ENCODE measurements at places on chromosomes 5 and 9.

DNA sequence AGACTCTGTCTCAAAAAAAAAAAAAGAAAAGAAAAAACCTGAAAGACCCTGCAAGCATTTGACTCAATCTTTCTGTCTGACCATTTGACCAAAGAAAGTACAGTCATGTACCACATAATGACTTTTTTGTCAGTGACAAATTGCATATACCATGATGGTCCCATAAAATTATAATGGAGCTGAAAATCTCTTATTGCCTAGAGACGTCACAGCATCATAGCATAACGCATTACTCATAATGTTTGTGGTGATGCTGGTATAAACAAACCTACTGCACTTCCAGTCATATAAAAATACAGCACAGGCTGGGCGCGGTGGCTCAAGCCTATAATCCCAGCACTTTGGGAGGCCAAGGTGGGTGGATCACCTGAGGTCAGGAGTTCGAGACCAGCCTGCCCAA, 10.5 kb downstream of the ECM2 start:
- no peaks in the 10 kb centered on the region for H3K36me3 ChIP-seq
- DNase-seq: no peak
- no peak overlapping the region for H3K27ac ChIP-seq
- H3K4me3 ChIP-seq: no peak overlapping the region
- H3K4me1 ChIP-seq: no peaks in the 10 kb centered on the region
- no peaks in the 10 kb centered on the region for H3K27me3 ChIP-seq

- DNase-seq: no peak
- H3K27ac ChIP-seq: no peak overlapping the region
- no peaks in the 10 kb centered on the region for H3K4me1 ChIP-seq
- peaks cover 13% of the 10 kb centered on the region for H3K27me3 ChIP-seq
- no peaks in the 10 kb centered on the region for H3K36me3 ChIP-seq
These were observed 98.2 kb downstream of the NDFIP1 start for GRCh38 chr5:142206801-142207200.

DNA sequence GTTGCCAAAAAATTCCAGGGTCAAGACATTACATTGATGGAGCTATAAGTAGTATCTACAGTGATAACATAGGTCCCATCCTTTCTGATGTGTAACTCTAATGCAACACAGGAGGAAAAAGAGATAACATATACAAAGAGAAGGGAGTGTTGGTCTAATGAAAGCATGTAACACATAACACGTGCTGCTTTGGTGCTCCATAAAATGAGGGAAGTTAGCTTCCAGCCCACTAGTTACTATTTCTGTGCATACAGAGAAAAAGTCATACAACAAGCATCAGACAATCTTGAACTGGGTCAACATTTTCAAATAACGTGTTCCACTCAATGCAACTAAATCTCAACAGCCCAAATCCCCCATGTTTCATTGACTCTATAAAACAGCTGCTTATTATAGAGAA, 11.7 kb downstream of the MLLT3 start:
- H3K4me1 ChIP-seq: peaks cover 56% of the 10 kb centered on the region
- no peaks in the 10 kb centered on the region for H3K27me3 ChIP-seq
- no peak for DNase-seq
- no peak overlapping the region for H3K27ac ChIP-seq
- no peak overlapping the region for H3K4me3 ChIP-seq
- peaks cover 12% of the 10 kb centered on the region for H3K36me3 ChIP-seq

GRCh38 chr5:62828742-62829603, 250.4 kb downstream of the LRRC70 start:
- no peaks in the 10 kb centered on the region for H3K27me3 ChIP-seq
- no peak for DNase-seq
- H3K4me3 ChIP-seq: no peak overlapping the region

DNA sequence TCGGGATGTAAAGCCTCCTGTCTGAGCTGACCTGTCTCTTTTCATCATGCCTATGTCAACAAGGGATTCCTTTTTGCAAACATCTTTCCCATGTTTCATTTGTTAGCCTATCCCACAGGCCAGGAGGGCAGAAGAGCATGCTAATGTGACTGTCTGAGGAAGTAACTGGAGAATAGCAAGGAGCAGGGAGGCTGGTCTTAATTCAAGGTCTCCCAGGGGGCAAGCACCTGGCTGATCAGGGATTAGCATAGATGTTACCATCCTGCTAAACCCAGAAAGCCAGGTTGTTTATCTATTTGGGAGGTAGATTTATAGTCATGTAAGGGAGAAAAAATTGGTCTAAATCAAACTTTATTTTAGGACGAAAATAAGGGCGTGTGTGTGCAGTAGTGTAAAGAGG, 36.7 kb upstream of the MAP1B start:
- no peaks in the 10 kb centered on the region for H3K4me1 ChIP-seq
- DNase-seq: no peak
- no peaks in the 10 kb centered on the region for H3K36me3 ChIP-seq
- no peaks in the 10 kb centered on the region for H3K27me3 ChIP-seq
- H3K4me3 ChIP-seq: no peak overlapping the region

GRCh38 chr5:134046801-134047686, 42.3 kb upstream of the VDAC1 start:
- peaks cover 11% of the 10 kb centered on the region for H3K27me3 ChIP-seq
- H3K27ac ChIP-seq: no peak overlapping the region
- DNase-seq: no peak
- H3K36me3 ChIP-seq: no peaks in the 10 kb centered on the region
- H3K4me3 ChIP-seq: no peak overlapping the region

DNA sequence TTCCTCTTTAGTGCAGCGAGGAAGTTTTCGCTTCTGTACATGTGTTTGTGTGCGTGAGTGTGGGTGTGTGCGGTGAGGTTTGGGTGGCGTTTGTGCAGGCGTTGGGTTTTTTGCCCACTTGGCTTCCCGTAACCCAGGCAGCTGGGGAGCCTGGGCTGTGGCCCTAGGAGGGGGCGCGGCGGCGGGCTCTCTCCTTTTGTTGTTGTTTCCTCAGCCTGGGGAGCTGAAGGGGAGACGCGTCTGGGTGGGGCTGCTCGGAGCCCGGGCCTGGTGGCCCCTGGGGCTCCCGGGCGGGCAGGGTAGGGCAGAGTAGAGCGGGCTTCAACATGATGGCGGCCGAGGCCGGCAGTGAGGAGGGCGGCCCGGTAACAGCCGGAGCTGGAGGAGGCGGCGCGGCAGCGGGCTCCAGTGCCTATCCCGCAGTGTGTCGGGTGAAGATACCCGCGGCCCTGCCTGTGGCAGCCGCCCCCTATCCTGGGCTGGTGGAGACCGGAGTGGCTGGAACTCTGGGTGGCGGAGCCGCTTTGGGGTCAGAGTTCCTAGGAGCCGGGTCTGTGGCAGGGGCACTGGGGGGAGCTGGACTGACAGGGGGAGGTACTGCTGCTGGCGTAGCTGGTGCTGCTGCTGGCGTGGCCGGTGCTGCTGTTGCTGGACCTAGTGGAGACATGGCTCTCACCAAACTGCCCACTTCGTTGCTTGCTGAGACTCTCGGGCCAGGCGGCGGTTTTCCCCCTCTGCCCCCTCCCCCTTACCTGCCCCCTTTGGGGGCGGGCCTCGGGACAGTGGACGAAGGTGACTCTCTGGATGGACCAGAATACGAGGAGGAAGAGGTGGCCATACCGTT, 665 bp downstream of the RASA1 start:
- peak overlapping the region; percentile 90 for H3K27ac ChIP-seq
- peaks cover 11% of the 10 kb centered on the region for H3K36me3 ChIP-seq
- peak; percentile 67 for DNase-seq
- peaks cover 11% of the 10 kb centered on the region for H3K27me3 ChIP-seq
- peak overlapping the region; percentile 99 for H3K4me3 ChIP-seq

GRCh38 chr9:112533660-112534059, 47.0 kb downstream of the KIAA1958 start:
- no peaks in the 10 kb centered on the region for H3K27me3 ChIP-seq
- no peak overlapping the region for H3K27ac ChIP-seq
- no peaks in the 10 kb centered on the region for H3K36me3 ChIP-seq
- H3K4me3 ChIP-seq: no peak overlapping the region
- DNase-seq: no peak
- H3K4me1 ChIP-seq: no peaks in the 10 kb centered on the region

GRCh38 chr9:133122605-133122934, 1.5 kb upstream of the RALGDS start:
- H3K27me3 ChIP-seq: no peaks in the 10 kb centered on the region
- H3K27ac ChIP-seq: peak overlapping the region; percentile 94
- peaks cover 59% of the 10 kb centered on the region for H3K4me1 ChIP-seq
- peaks cover 13% of the 10 kb centered on the region for H3K36me3 ChIP-seq

- no peaks in the 10 kb centered on the region for H3K4me1 ChIP-seq
- peaks cover 5% of the 10 kb centered on the region for H3K27me3 ChIP-seq
- no peaks in the 10 kb centered on the region for H3K36me3 ChIP-seq
- no peak for DNase-seq
These were observed 424.1 kb upstream of the ACTBL2 start for GRCh38 chr5:57906671-57907070.

DNA sequence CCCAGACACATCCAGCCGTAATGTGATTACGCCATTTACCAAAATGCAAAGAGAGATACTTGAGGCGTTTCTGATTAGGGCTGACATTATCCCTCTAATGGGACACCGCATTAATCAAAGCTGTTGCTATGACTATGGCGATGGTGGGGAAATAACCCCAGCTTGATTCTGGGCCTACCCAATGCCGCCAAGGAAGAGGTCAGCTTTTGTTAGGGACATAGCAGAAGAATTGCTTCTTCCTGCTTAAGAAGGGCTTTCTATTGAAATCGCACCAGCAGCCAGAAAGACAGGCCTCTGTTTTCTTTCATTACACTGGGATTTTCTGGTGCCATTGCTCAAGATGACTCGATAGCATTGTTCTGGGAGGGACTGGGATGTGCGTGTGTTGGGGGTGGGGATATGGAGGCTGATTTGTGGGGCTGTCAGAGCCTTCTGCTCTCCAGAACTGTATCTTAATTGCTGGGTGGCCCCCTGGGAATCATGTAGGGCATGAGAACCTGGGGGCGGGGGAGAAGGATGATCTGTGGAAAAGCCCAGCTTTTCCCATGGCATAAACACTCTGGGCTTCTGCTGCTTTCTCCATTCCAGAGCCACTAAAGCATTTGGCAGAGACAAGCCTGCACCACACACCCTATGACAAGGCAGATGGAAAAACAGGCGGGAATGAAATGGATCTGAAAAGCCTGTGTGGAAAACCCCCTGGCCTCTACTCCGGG, 106.5 kb upstream of the RAD23B start:
- no peak overlapping the region for H3K4me3 ChIP-seq
- H3K36me3 ChIP-seq: no peaks in the 10 kb centered on the region
- no peak overlapping the region for H3K27ac ChIP-seq
- peaks cover 8% of the 10 kb centered on the region for H3K27me3 ChIP-seq

- H3K27me3 ChIP-seq: no peaks in the 10 kb centered on the region
- H3K4me3 ChIP-seq: no peak overlapping the region
- H3K27ac ChIP-seq: no peak overlapping the region
These were observed 756.2 kb downstream of the TLE1 start for GRCh38 chr9:80932947-80933780.

DNA sequence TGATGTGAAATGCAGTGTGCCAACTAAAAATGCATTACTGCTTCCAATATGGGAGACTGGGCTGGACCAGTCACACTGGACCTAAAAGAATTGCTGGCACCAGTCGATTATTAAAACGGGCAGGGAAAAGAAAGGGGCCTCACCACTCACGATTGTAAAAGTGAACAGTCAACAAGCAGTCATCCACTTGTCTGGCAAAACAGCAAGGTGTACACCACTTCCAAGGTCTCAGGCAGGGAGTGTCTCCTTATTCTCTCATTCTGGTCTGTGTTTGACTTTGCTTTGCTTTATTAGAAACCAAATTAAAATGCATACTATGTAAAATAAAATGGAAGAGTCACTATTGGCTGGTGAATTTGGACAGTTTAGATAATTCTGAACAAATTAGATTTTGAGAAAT, 57.8 kb upstream of the TRPM3 start:
- H3K4me3 ChIP-seq: no peak overlapping the region
- no peak for DNase-seq
- no peaks in the 10 kb centered on the region for H3K4me1 ChIP-seq
- no peaks in the 10 kb centered on the region for H3K27me3 ChIP-seq
- H3K36me3 ChIP-seq: no peaks in the 10 kb centered on the region

GRCh38 chr9:77987880-77988525, 43.6 kb downstream of the GNAQ start:
- no peaks in the 10 kb centered on the region for H3K27me3 ChIP-seq
- no peak for DNase-seq
- H3K4me3 ChIP-seq: no peak overlapping the region
- H3K36me3 ChIP-seq: peaks cover 9% of the 10 kb centered on the region

- H3K27ac ChIP-seq: peak overlapping the region; percentile 86
- peaks cover 12% of the 10 kb centered on the region for H3K36me3 ChIP-seq
- H3K4me3 ChIP-seq: peak overlapping the region; percentile 69
These were observed 25.2 kb upstream of the TNFAIP8 start for GRCh38 chr5:119330367-119331183.

DNA sequence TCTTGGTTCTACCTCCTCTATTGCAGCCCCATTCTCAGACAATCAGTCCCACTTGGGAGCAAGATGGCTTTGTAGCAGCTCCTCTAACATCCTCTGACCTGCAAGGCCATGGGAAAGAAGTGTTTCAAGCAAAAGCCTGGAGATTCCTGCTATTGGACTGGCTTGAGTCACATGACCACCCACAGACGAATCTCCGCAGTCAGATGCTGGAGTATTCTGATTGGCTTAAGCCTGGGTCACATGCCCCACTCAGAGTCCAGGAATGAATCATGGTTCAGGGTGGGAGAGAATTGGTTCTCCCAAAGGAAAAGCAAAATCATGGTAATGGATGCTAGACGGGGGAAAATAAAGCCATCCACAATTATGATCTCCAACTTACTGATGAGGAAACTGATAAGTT, 22.6 kb upstream of the LMX1B start:
- H3K4me3 ChIP-seq: no peak overlapping the region
- no peak for DNase-seq
- H3K36me3 ChIP-seq: no peaks in the 10 kb centered on the region
- H3K27me3 ChIP-seq: peaks cover 30% of the 10 kb centered on the region
- H3K27ac ChIP-seq: no peak overlapping the region
- H3K4me1 ChIP-seq: no peaks in the 10 kb centered on the region

- no peak overlapping the region for H3K4me3 ChIP-seq
- no peak for DNase-seq
- no peak overlapping the region for H3K27ac ChIP-seq
These were observed 91.2 kb downstream of the PRR16 start for GRCh38 chr5:120555345-120555744.

DNA sequence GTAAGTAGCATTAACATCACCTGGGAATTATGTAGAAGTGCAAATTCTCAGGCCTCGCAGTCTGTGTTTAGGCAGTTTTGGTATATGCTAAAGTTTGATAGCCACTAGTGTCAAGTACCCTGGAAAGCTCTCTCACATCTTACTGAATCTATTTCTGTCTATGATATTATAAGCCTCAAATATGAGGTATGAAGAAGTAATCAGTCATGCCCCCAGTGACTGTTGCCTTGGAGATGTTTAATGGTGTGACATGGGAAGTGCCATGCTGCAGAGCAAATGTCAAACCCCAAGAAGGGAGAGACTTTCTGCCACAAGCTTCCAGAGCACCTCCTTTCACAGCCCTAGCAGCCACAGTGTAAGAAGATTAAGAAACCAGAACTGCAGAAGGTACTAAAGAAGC, 9.8 kb upstream of the PDE8B start:
- DNase-seq: no peak
- no peaks in the 10 kb centered on the region for H3K36me3 ChIP-seq
- H3K4me3 ChIP-seq: no peak overlapping the region
- peaks cover 12% of the 10 kb centered on the region for H3K27me3 ChIP-seq
- no peaks in the 10 kb centered on the region for H3K4me1 ChIP-seq
- H3K27ac ChIP-seq: no peak overlapping the region

- peaks cover 5% of the 10 kb centered on the region for H3K4me1 ChIP-seq
- H3K36me3 ChIP-seq: peaks cover 3% of the 10 kb centered on the region
- no peak overlapping the region for H3K27ac ChIP-seq
- H3K4me3 ChIP-seq: no peak overlapping the region
These were observed 60.8 kb downstream of the LMX1B start for GRCh38 chr9:126674365-126675146.

GRCh38 chr5:109748546-109748945, 58.8 kb downstream of the MAN2A1 start:
- peaks cover 23% of the 10 kb centered on the region for H3K36me3 ChIP-seq
- no peaks in the 10 kb centered on the region for H3K27me3 ChIP-seq
- H3K4me3 ChIP-seq: no peak overlapping the region
- no peak overlapping the region for H3K27ac ChIP-seq
- DNase-seq: no peak
- peaks cover 26% of the 10 kb centered on the region for H3K4me1 ChIP-seq
